ENCODE measurements at places on chromosomes 16 and 17.

DNA sequence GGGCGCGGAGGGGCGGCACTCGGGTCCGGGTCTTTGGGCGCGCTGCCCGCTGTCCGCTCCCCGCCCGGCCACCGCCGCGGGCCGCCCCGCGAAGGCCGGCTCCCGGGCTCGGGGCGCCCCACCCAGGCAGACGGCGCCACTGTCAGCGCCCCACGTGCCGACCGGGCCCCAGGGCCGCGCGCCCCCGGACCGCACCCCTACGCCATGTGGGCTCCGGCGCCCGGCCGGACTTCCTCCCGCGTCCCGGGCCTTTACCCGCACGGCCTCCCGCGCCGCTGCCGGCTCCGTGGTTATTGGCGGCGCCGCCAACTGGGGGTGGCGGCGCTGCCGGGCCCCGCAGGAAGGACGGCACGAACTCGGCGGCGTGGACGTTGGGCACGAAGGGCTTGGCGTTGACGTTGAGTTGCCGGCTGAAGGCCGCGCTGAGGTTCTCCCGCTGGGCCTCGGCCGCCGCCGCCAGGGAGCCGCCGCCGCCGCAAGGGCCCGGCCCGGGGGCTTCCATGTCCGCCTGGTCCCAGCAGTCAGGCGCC, 577 bp downstream of the GSPT1 start:
- DNase-seq: peak; percentile 78

DNA sequence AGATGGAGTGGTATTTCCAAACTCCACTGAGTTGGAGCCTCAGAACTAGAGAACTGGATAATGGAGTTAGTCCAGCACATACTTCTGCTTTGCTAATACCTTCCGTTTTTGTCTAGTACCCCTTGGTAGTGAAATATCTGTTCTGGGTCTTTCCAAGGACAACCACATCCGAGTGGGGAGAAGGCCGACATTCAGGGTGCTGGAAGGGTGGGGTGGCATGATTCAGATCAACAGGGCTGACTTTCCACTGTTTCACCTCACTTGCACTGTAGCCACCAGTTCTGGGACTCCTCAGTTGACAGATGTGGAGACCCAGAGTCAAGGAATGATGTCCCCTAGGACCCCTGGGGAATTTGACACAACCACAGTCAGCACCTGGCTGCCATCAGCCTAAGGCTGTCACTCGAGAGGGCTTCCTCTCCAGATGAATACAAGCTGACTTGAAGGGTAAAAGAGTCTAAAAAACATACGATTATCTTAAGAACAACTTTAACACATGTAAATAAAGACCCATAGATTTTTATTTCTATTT, 84.8 kb upstream of the HNF1B start:
- peak; percentile 36 for DNase-seq

GRCh38 chr17:67633751-67634211, 84.0 kb upstream of the NOL11 start:
- DNase-seq: no peak

DNA sequence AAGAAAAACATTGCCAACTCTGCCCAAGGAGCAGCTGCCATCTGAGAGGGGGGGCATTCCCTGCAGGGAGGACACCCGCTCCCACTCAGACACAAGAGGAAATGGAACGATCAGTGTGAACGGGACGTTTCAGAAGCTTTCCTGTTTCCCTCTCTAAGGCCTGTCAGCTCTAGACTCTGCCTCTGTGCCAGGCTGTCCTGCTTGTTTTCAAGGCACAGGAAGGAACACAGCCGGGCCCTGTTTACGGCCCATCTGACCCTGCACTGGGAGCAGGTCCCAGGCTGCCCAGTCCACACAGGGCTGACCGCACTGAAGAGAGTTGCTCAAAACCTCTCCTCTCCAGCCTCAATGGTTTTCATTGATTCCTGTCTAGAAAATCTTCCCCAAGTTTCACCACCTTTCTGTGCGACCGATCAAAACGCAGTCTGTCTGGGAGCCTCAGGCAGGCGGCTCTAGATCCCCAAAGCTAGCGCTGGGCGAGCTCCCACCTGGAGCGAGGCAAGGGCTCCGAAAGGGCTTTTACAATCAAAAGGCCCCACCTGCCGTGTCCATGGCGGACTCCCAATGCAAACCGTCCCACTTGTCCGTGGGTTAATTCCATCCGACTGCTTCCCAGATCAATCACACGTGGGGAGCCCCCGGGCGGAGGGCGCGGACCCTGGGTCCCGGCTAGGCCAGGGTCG, 1.5 kb downstream of the PIEZO1 start:
- DNase-seq: no peak

- DNase-seq: no peak
These were observed 680 bp upstream of the CCL15 start for GRCh38 chr17:36001862-36002603.

DNA sequence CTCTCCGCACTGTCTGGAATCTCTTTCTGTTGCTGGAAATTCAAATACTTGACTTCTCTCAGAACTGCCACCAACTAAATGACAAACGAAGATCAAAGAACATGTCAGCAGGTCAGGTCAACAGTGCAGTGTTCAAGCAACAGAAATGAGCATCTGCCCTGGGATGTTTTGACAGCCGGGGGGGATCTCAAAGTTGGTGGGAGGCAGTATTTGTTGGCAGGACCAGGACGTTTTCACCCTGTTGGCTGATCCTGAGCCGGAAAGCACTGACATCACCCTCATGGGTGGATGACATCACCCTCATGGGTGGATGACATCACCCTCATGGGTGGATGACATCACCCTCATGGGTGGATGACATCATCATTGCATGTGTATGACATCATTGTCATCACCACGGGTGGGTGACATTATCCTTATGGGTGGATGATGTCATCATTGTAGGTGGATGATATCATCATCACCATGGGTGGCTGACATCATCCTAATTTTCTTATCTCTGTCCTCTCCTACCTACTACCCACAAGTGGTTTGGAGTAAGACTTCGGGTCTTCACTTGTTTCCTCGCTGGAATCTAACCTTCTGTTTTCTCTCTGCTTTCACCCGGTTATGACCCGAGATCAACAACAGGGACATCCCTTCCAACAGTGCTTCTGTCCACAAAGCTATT, 18.9 kb downstream of the DNAH17 start:
- no peak for DNase-seq

GRCh38 chr17:49878931-49879904, 31.3 kb upstream of the TAC4 start:
- DNase-seq: no peak

GRCh38 chr16:88380099-88380498, 2.7 kb upstream of the ZNF469 start:
- no peak for DNase-seq
